ENCODE measurements at places on chromosomes 7 and 10.

DNA sequence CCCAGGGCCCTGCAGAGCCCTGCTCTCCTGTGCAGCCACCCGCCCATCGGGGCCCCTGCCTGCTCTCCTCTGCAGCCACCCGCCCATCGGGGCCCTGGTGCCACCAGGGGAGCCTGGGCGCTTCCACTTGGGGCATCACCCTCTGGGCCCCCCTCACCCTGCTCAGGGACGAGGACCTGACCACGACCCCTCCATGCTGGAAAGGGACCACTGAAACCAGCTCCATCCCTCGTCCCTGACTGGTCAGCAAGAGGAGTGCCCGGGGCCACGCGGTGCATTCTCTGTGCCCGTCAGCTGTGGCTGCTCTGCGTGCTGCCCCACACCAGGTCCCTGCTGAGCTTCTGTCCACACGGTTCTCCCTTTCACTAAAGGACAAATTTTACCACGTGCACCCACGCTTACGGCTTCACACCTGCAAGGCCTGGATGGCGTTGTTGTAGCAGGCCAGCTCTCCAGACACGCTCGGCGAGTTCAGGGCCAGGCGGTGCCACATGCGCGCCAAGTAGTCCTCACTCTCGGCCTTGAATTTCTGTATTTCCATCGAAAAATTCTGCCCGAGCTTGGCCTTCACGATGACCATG lies 57.6 kb downstream of the CFAP46 start:
- no peak for DNase-seq

DNA sequence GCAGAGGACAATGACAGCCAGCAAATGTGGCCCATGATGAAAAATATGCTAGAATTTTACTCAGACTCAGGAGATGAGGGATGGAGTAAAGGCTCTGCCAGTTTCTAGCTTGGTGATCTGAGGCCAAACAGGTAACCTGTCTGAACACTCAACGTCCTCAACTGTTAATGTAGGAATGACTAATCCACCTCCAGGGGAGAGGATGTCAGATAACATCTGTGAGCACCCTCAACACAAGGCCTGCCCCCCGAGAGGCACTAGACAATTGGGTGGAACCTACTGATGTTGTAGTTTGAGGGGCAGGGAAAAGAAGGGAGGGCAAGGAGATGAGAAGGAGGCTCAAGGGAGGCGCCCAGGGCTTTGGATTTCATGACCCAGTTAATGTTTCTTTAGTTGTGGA lies 445.1 kb downstream of the PLXNA4 start:
- no peak for DNase-seq

DNA sequence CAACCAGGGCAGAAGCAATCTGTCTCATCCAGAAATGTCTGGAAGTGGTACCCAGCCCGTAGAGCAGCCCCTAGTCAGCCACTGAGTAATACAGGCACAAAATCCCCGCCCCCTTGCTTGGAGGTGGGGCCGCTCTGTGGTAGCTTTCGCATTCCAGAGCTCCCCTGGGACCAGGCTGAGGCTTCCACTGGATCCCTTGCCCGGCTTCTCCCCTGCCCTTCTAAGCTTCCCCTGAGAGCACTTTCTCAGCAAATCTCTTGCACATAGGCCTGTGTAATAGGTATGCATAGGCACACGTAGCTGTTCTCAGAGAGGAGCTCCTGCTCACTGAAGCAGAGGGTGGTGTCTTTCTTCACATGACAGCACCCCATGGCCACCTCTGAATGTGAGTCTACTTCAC lies 144.2 kb downstream of the BMS1 start:
- DNase-seq = no peak

- DNase-seq = no peak
Observed at GRCh38 chr7:80453699-80454340, 58.0 kb downstream of the GNAT3 start.

DNA sequence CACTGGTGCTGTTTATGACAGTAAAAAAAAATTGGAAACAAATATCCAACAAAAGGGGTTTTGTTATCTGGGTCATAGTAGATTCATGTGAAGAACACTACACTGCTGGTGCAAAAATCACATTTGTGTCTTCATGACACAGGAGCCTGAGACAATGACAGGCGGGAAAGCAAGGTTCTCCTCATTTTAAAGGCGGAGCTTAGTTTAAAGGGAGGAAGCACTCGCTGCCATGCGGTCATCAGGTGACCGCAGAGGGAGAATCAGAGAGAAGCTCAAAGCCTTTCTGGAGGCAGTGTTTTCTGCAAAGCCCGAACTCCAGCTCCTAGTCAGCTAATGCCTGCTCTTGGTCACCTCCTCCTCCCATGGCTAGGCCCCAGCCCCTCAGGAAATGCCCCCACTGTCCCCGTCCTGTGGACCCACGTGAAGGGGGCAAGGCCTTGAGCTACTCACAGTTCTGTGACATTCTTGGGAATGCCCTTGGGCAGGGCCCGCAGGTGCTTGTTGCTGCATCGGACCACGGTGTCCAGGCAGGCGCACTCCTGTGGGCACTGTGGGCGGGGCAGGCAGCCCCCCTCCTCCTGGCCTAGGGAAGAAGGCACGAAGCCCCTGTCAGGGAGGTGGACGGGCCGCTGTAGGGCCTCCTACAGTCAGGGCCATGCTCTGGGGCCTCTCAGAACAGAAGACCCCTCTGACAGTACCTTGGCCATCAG lies 146.1 kb downstream of the SLIT1 start:
- no peak for DNase-seq

DNA sequence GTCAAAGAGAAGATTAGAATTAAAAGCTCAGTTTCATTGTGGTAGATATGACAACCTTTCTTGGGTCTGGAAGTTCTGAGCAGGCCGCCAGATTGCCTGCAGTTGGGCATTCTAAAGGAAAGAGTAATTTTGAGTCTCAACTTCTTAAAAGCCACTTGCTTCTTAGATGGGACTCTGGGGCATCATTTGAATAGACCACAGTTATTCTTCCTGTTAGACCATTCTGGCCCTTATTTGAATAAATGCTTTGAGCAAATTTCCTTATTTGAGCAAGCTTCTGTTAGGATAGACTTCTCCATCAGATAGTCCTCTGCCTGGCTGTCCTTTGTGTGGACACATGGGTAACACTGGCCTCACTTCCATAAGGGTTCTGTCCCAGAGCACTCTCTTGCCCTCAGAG lies 40.2 kb downstream of the SND1 start:
- no peak for DNase-seq

DNA sequence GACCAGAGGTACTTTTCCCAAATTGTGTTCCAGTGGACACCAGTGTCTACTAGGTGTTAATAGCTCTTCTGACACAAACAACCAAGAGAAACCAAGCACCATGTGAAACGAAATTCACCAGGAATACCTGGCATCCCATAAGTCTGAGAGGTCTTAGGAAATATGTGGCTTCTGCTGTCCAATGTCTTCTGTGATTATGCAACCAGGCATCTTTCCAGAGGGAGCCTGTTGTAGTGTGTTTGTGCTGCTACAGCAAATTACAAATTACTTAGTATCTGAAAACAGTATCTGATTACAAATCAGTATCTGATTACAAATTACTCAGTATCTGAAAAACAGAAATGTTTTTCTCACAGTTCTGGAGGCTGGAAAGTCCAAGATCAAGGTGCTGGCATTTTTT lies 133.6 kb upstream of the NPVF start:
- no peak for DNase-seq

Measured in stimulated activated CD8-positive, alpha-beta memory T cell treated with anti-CD3 and anti-CD28 coated beads, Interleukin-15, amount 100 ng/mL, for 4 hours (primary cell).